ENCODE measurements at places on chromosomes 12 and 14.

GRCh38 chr12:121812320-121812871, 8.6 kb downstream of the SETD1B start:
- DNase-seq = peak; percentile 94

GRCh38 chr14:105617201-105617777, 90.9 kb downstream of the TMEM121 start:
- DNase-seq = no peak

GRCh38 chr14:105286759-105287144, 14.0 kb downstream of the BRF1 start:
- DNase-seq = no peak

- peak; percentile 84 for DNase-seq
Measured at GRCh38 chr14:104872469-104873341, 7.6 kb downstream of the CEP170B start.

GRCh38 chr12:89760783-89761182, 52.1 kb upstream of the ATP2B1 start:
- DNase-seq = no peak

GRCh38 chr14:89956661-89957009, 908 bp downstream of the TDP1 start:
- DNase-seq = no peak

- DNase-seq = no peak
Measured at GRCh38 chr14:45068396-45068795, 15.5 kb upstream of the PRPF39 start.

- no peak for DNase-seq
Measured at GRCh38 chr12:101909646-101910045, 32.3 kb downstream of the DRAM1 start.

GRCh38 chr12:27711317-27711682, 668 bp downstream of the MRPS35 start:
- no peak for DNase-seq

GRCh38 chr14:101440496-101440895, 120.8 kb upstream of the DIO3 start:
- no peak for DNase-seq

DNA sequence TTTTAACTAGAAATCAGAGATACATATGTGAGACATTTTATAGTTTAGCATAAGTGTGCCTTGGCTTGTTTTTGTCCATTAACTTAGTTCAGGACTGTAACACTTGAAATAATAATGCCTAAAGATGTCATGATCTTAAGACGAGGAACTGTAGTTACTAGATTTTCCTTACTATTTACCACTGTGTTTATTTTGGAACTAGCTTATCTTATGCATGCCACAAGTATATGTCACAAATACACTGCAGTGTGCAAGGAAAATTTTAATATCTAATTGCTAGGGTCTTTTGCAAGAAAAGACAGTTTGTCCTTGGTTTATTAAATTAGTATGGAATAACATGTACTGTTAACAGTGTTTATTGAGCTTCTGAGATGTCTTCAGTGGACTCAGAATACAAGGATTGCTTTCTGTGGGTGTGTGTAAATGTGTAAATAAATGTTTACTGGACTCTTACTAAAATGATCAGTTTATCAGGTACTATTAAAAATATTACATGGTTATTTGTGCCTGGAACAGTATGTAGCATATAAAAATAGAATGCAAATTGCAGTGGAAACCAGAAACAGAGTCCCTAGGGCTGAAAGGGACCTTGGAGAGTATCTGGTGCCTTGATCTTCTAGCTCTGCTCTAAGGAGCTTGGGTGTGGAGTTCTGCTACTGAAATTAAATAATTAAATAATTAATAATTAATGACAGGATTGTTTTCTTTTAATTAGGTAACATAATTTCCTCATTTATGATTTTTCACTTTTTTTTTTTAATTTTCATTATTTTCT, 58.1 kb downstream of the FGD4 start:
- DNase-seq = no peak

DNA sequence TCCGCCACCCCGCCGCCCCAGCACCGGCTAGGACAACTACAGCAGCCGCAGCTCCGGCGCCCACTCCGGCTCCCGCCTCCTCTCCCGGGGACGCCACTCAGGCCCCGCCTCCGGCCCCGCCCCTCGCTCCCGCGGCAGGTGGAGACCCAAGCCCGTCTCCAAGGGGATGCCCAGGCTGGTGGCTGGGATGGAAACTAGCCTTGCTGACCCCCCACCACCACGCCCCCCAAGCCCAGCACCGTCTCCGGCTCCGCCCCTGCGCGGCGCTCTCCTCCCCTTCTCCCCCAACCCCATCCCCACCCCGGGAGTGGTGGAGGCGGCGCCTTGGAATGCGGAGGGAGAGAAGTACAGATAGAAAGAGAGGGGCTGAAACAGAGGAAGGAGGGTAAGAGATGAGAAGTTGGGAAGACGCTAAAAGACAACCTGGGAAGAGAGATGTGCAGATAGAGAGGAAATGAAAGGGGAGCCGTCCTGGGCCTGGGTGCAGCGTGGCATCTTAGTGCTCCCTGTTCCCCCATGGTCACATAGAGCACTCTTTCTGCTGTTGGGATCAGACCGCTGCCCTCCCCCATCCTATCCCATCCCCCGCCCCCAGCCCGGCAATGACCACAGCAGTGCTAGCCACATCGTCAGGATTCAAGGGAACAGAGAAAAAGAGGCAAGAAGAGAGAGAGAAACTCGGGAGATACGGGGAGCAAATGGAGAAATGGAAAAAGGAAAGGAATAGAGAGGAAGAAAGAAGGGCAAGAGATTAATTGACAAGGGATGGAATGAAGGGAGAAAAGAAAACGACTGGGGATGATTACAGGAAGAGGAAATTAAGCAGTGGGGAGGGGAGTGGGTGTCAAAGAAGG, at the start of gene ITGA7:
ITGA7 (minus strand) TSS at position 64 of the 854 bp plus-strand sequence. CDS start 222 bp downstream, outside the sequence.
- peak; percentile 66 for DNase-seq

GRCh38 chr12:34392741-34393085, 370.4 kb downstream of the ALG10 start:
- DNase-seq = no peak

- DNase-seq = no peak
Measured at GRCh38 chr12:3456809-3457208, 34.2 kb upstream of the PRMT8 start.

DNA sequence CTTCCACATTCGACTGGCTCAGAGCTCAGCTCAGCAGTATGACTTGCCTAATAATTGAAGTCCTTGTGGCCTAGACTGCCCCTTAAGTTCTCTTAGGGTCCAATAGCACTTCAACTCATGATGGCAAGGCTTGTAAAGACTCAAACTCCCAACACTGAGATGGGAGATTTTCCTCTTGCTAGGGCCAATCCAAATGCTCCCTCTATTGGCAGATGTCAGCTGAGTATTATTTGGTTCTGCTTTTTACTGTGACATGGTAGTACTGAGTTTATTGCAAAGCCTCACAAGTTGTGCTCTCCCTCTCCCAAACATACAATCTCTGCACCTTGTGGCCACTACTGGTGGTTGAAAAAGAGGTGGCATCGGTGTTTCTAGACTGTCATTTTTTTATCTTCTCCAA, 164.2 kb downstream of the ALG10 start:
- DNase-seq = no peak

- no peak for DNase-seq
Measured at GRCh38 chr12:1289371-1290155, 298.5 kb downstream of the ERC1 start.

DNA sequence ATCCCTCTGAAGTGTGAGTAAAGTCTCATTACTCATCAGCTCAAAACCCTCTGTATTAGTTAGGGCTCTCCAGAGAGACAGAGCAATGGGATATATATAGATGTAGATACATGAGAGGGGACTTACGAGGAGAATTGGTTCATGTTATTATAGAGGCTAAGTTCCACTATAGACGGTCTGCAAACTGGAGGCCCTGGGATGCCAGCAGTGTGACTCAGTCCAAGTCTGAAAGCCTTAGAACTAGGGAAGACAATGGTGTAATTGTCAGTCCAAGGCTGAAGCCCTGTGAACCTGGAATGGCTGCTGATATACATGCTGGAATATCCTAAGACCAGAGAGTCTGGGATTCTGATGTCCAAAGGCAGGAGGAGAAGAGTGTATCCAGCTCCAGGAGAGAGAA, 57.3 kb upstream of the CEP83 start:
- DNase-seq = no peak

DNA sequence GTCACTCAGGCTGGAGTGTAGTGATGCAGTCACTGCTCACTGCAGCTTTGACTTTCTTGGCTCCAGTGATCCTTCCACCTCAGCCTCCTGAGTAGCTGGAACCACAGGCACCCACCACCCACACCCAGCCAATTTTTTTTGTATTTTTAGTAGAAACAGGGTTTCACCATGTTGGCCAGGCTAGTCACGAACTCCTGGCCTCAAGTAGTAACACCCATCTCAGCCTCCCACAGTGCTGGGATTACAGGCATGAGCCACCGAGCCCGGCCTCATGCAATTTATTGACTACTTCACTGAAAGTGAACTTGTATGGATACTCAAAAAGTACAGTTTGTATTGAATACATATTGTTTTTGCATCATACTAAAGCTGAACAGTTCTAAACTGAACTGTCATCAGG, 9.1 kb downstream of the PSEN1 start:
- DNase-seq = no peak

GRCh38 chr14:89365061-89365801, 51.8 kb downstream of the FOXN3 start:
- DNase-seq = no peak

DNA sequence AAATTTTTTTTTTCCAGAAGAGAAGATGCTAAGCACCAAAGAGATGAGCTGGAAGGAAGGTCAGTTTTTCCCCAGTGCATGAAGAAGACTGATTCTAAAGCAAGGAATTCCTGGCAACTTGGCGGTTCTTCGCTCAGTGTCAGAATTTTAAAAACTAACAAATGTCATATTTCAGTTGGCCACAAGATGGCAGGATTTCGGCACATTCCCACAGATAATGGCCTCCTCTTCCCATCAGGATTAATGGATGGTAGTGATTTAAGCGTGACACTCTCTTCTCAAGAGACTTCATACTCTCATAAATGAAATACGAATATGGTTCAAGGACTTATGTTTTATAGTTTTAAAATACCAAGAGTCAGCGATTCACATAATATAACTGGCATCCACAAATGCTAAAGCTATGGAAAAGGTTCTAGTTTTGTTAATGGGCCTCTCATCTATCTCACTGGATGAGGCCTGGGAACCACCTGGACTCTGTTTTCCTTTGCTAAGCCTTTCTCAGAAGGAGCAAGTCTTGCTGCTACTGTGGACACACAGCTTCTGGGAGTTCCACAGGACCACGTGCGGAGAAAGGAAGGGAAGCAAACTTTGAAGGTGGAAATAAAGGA, 46.1 kb upstream of the PTPRO start:
- peak; percentile 52 for DNase-seq

- no peak for DNase-seq
Measured at GRCh38 chr12:52364901-52365489, 2.3 kb downstream of the KRT85 start.

DNA sequence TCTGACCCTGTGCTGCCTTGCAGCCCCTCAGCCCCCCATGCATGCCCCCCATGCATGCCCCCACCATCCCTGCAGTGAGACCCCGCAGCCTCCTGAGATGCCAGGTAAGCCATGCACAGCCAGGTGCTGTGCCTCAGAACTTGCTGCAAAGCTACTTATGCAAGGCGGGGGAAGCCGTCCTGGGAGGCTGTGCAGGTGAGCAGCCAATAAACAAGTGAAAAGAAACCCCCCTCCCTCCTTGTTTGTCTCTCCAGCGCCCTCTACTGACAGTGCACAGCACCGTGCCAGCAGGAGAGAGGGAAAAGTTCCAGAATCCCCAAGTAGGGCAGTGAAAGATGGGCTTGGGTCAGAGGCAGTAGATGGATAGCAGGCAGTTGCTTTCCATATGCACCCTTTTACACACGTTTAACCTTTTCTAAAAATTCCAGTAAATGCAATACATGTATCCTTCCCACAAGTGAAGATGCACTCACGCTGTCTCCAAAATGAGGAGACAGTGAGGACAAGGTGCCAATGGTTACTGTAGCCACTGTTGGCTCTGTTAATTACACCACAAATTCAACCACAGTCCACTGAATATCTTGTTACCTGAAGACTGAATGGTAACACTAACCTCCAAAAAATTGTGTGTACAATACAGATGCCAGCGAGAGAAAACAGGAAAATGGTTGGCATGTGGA, 18.0 kb downstream of the TNFAIP2 start:
- DNase-seq = no peak

- DNase-seq = peak; percentile 33
Measured at GRCh38 chr14:37594971-37595808, at the start of the genes FOXA1 and TTC6. Gene FOXA1 (minus strand): TSS chr14:37595249. CDS start chr14:37594972, 277 bp downstream. Gene TTC6 (plus strand): TSS chr14:37595629. CDS start chr14:37622065, 26,436 bp downstream.

- no peak for DNase-seq
Measured at GRCh38 chr14:50649691-50650090, 18.4 kb downstream of the SAV1 start.

DNA sequence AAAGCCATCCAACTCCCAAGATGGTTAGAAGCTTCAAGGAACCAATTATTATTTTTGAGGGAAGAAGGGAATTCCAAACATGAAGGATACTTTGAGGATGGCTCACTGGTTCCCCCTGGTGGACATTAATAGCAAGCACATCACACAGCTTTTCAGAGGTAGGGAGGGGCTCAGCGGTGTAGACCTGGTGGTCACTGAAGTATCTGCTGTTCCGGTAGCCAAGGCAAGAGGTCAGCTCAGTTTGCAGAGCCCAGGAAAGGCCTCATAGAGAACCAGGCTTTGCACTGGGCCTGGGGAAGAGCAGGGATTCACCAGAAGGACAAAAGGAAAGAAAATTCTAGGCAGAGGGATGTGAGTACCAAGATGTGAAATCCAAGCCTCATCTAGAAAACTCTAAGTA, 118.7 kb downstream of the KSR2 start:
- DNase-seq = peak; percentile 71

DNA sequence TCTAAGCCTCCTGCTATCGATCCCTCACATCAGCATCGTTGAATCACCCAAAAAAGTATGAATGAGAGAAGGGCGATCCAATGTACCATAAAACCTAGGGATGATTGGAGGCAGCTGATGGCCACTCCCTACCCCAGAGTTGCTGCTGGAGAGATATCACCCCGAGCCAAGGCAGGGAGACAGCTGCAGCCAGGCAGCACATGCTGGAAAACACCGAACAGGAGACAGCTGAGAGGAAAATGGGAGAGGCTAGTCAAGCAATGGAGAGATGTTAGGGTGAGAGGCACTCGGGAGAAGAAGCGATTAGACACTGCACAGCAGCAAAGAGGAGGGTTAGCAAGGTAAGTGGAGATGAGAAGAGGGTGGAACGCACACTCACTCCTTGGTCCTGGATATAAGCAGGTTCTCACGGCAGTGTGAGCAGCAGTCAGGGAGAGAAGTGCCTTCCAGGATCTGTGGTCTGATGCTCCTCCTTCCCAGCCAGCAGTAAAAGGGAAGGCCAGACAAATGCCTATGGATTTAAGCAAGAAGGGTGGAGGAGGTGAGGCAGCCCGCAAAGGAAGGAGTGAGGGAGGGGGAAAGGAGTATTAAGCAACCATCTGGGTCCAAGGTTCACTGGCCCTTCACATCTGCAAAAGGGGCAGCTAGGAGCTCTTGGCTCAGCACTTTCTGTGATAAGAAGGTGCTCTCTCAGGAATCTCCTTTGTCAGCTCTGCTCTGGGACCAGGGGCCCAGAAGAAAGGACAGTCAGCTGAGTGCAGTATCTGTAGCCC, at the start of gene SLC7A7:
SLC7A7 (minus strand) TSS at position 495 of the 773 bp plus-strand sequence. CDS start 2,037 bp downstream, outside the sequence.
- no peak for DNase-seq

DNA sequence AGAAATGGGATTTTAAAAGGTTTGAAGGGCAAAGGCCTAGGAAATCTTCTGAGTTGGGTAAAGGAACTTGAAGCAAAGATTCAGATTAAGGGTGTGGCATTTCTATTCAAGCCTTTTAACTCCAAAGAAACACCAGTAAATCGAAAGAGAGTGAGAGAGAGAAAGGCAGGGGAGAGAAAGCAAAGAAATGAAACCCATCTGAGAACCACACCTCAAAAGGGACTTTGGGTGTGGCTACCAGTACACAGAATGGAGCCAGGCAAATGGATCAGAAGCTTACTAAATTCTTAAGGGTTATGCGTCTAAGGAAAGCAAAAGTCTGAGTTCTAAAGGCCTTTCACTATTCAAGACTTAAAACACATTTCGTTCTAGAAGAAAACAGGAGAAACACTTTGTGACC, 277.4 kb downstream of the BCL11B start:
- DNase-seq = no peak
